EL (cell line): ENCODE measurements at places on chromosomes 5 and 9.

DNA sequence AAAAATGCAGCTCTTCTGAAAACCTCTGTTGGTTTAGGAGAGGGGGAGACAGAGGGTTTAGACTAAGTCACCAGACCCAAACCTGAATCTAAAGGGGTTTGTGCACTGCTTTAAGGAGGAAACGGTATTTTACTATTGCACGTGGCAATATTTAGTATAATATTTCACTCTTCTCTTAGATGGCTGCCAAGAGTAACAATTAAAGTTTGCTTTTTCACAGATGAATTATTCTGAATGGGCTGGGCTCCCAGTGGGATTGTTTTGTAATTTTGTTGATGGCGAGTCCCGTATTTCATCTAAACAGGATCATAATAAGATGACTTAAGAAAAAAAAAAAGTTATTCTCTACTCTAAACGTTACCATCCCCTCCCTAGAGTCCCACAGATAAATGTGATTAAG is 245.4 kb downstream of the PCSK5 start:
- DNase-seq: no peak

DNA sequence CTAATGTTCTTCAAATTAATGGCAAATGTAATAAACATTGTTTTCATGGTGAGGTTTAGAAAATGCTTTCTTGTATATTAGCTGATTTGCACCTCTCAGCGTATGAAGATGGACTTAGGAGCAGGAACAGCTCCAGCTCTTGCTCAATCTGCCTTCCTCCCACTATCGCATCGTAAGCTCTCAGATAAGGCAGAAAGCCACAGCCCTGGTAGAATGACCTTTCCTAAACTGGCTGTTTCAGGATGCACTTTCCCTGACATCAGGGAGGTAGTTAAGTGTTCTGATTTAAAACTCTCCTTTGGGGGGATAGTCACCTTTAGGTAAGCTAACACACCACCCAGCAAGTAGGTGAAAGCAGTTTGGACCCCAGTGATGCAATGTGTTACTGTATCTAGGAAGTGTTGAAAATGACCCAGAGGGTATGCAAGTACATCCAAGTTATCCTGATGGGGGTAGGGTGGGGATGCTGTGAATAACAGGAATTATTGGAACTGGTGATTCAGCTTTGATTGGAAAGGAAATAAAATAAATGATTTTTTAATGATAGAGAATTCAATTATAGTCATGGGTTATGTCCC is 72.3 kb downstream of the LMNB1 start:
- no peak for DNase-seq

DNA sequence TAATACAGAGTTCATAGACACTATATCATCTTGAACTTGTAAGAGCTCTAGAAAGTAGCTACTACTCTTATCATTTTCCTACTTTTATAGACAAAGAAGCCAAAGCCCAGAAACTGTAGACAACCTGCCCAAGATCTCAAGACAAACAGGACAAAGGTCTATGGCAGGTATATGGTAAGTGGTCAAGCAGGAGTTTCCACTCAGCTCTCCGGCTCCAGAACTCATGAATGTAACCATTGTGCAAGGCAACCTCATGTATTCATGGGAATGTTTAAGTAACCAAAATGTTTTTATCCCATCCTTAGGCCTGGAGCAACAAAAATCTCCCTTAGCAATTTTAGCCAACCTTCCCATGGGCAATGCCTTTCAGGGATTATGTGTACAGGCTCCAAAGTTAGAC is 163.4 kb upstream of the PUM3 start:
- no peak for DNase-seq

- DNase-seq: peak; percentile 89
These were observed 141.4 kb downstream of the NPR3 start for GRCh38 chr5:32852535-32852934.

DNA sequence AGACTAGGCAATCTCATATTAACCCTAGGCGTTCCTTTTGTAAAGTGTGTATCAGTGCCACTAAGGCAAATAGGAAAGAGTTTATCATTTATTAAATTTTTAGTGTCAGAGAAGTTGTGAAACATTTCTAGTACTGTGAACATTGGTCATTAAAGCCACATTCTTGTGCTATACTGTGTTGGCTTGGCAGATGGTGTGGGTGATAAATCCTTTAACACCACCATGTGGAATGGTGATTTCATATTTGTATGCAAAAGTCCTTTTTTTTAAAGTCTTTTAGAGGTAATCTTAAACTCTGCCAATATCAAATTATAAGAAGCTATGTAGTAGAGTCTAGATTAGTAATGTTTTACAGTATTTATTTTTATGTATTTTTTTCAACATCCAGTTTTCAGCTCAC is 18.1 kb downstream of the SLC12A2 start:
- no peak for DNase-seq

GRCh38 chr5:158304607-158305006 is 445.7 kb upstream of the CLINT1 start:
- DNase-seq: no peak

- DNase-seq: no peak
These were observed 766.9 kb upstream of the ADAMTS16 start for GRCh38 chr5:4373051-4373820.

DNA sequence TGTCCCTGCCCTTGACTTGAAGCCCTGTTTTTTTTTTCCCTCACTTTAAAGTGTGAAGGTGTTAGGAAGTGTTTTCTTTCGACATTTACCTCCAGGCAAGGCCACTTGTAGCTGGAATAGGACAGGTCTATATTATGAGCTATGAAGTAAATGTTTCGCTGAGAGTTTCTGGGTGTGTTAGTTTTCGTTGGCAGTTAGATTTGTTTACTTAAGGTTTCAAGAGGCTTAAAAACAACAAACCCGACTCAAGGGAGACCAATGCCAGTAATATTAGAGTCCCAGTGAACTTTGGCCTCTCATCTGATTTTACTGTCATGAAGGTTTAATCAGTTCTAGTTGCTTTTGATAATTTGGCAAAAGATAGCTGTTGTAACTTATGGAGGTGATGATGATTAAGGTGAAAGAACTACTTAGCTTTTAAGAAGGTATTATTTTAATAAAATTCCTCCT is 25.2 kb downstream of the OCLN start:
- DNase-seq: no peak

DNA sequence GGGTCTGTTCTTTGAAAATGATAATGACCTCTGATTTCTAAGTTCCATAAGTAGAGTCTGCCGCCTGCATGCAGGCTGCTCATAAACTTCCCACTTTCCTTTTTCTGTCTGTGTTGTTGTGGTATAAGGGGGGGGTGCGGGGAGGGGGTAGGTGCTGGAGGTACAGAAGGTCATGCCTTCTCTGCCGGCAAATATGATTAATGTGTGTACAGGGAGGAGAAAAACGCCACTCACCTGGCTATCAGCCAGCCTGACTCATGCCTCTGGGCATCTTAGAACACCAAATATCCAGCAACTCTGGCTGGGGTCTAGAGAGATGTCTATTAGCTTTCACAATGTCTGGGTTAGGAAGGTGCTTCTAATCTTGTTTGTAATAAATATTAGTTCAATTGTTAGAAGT is 128.3 kb downstream of the EFNA5 start:
- peak; percentile 90 for DNase-seq

GRCh38 chr5:14510156-14510734 is 71.3 kb upstream of the OTULINL start:
- no peak for DNase-seq

GRCh38 chr5:40150896-40151295 is 528.8 kb upstream of the PTGER4 start:
- DNase-seq: no peak

GRCh38 chr5:173858021-173858669 is 30.0 kb upstream of the CPEB4 start:
- no peak for DNase-seq

- peak; percentile 15 for DNase-seq
These were observed 43.9 kb downstream of the BOD1 start for GRCh38 chr5:173572431-173573125.

DNA sequence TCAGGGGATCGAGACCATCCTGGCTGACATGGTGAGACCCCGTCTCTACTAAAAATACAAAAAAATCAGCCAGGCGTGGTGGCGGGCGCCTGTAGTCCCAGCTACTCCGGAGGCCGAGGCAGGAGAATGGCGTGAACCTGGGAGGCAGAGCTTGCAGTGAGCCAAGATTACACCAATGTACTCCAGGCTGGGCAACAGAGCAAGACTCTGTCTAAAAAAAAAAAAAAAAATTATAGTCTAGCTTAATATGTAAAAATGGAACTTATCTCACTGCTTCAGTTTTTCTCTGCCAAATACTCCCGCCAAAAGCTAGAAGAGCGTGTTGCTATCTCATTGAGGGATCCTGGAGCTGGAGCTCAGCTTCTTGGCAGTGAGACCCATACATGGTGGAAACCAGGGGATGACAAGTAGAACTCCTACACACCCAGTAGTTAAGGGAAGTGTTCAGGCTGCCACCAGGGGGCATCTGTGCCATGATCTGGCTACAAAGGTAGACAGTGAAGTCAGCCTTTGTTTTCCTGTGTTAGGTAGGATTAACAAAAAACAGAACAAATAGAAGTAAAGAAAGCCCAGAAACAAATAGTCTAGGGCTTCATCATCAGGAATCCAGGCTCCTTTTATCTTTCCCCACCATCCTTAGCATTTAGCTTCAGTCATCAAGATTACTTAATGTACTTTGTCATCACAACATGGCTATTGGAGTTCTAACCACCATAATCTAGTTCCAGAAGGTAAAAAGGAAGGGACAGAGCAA is 33.6 kb upstream of the GLIPR2 start:
- DNase-seq: peak; percentile 78

DNA sequence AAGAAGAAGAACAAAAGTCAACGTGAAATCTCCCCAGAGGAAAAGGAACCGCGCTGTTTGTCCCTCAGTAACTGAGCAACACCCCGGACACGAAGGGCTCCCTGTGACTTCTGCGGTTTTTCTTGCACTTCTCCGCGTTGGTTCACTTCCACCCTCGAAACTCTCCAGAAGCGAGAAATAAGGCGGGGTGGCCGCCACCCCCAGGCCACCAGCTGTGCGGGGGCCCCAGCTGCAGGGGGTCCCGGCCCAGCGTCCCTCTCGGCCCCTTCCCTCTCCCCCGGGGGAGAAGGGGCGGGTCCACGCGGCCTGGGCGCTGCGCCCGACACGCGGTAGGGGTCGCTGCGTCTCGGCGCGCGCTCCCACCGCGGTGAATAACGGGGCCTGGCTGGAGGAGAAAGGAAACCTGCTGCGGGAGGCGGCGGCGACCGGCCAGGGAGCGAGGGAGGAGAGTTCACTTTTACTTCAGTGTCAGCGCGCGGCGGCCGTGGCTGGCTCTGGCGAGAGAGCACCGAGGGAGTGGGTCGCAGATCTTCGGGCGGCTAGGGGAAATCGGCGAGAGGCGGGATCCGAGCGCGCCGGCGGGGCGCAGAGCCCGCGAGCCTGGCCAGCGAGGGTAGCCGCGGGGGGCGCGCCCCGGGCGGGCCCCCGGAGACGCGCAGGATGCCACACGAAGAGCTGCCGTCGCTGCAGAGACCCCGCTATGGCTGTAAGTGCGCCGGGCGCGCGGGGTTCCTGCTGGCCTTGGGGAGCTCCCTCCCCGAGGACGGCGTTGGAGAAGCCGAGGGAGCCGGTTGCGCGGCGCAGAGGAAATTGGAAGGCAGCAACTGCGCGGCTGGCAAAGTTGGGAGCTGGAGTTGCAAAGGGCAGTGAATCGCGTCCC is at the start of gene IQGAP2:
TSS of gene IQGAP2 (plus strand) at position 400 of the 880 bp plus-strand sequence. CDS start at position 661, 261 bp downstream.
- peak; percentile 55 for DNase-seq

- no peak for DNase-seq
These were observed 395.7 kb downstream of the TMEM161B start for GRCh38 chr5:87872986-87873385.

- no peak for DNase-seq
These were observed 163.7 kb downstream of the PDE4D start for GRCh38 chr5:59729820-59730219.

- DNase-seq: no peak
These were observed 266.2 kb upstream of the IRX1 start for GRCh38 chr5:3329427-3329826.

GRCh38 chr5:171310819-171311321 is 1.8 kb downstream of the TLX3 start:
- no peak for DNase-seq

- DNase-seq: no peak
These were observed 202.6 kb downstream of the TLE4 start for GRCh38 chr9:79774356-79774755.

GRCh38 chr9:4059437-4059836 is 240.4 kb downstream of the GLIS3 start:
- no peak for DNase-seq
